HS-5 (cell line): ENCODE measurements at places on chromosomes 6 and 20.

DNA sequence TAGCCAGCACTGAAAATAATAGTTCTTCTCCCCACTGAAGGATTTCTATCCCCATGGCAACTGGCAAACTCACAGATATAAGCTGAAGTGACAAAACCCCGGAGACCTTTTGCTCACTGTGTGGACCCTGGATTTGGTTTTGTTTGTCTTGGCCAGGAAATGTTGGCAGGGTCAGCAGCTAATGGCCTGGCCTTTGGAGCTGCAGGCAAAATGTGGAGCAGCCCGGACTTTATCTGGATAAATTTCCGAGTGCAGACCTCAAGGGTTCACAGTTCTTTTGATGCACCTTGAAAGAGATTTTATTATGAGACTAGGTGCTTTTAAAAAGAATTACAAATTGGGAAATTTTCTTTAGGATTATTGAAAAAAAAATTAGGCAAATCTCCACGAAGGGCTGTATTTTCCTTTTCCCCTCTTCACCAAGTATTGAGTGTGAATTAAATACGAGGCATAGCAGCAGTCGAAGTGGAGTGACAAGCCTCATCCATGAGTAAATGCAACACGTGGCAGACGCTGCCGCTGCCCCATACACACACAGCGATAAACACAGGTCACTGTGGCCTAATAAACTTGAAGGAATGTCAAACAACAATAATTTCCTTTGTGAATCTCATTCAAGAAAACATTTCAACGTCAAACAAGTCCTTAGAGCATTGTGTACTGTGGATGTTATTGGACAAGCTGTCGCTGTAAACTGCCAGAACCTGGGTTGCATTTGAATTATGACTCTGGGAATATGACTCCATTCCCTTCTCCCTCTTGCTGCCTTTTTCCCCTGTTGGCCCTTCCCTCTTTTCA lies 35.1 kb upstream of the CCN6 start:
- no peak for DNase-seq

GRCh38 chr20:6651561-6651960 lies 115.9 kb upstream of the BMP2 start:
- DNase-seq, result no peak

DNA sequence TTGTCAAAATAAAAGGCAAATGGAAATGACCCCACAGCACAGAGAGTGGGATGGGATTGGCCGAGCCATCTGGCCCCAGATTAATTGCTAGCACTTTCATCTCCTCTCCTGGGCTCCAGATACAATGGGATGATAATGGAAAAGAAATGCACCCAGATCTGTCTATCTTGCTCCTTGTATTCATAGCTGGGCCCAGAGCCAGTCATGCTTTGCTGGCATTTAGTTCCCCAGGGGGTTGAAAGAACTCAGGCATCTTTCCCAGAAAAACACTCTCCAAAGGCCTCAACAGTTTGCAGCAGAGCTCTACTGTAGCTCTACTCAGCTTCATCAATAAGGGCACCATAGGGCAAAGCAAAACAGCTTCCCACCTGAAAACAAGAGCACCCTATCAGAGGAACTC lies 116.0 kb upstream of the FOXA2 start:
- DNase-seq, result no peak

DNA sequence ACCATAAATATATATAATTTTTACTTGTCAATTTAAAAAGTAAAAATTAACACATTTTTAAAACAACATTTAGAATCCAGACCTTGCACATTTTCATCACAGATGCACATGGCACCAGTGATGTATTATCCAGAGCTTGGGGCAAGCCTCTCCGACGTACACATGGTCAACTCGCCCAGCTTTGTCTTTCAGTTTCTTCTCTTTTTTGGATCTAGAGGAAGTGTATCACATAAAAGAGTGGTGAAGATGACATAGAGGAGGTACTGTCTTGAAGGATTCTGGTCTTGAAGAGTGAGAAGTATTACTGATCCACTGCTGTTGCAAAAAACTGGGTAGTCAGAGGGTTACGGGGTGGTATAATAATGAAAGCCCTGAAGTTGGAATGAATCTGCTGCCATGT lies 46.9 kb upstream of the TAB2 start:
- no peak for DNase-seq

- DNase-seq, result no peak
Measured at GRCh38 chr6:115241373-115241772, 819.3 kb downstream of the FRK start.

GRCh38 chr20:49503176-49503575 lies 20.7 kb upstream of the KCNB1 start:
- no peak for DNase-seq

- no peak for DNase-seq
Measured at GRCh38 chr20:9440892-9441291, 73.5 kb upstream of the LAMP5 start.

DNA sequence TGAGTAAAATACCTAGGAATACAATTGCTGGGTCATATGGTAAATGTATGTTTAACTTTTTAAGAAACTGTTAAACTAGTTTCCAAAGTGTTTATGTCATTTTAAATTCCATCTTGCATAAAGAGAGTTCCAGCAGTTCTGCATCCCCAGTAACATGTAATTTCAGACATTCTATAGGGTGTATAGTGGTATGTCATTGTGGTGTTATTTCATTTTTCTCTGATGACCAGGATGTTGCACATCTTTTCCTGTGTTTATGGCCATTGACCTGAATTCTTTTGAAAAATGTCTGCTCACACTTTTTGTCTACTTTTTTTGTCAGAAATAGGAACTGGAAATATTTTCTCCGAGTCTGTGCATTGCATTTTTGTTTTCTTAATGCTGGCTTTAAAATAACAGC lies 128.9 kb downstream of the TMEM200A start:
- DNase-seq, result peak; percentile 61

DNA sequence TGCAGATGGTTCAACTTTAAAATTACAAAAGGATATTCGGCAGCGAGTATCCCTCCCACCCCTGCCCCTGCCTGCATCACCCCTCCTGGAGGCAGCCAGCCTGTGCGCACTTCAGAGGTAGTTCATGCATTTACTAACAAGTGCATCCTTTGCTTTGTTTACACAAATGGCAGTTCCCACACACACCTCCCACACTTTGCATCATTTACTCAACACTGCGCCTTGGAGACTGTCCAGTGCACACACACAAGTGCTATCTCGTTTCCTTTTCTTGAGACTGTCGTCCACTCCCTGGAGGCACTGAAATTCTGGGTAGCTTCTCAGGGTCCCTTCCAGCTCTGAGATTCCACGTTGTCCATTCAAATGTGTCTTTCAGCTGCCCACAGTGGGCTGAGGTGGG lies 53.1 kb upstream of the VSX1 start:
- DNase-seq, result no peak

- no peak for DNase-seq
Measured at GRCh38 chr6:134984821-134985220, 34.9 kb upstream of the ALDH8A1 start.

DNA sequence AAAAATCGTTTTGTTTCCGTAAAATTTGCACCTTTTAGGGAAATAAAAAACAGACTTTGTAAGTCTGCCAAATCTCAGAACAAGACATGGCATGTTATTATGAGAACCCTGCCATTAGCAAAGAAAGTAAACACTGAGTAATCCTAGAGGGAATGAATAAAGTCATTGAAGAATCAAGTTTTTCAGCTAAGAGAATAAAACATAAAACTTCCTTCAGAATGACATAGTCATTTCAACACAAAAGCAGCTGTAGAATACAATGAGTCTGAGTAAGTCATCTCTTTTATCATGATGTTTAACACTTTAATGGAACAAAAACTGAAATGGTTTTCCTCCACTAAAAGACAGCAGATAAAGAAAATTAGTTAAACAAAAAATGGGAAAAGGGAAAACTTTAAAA lies 10.3 kb upstream of the DST start:
- peak; percentile 39 for DNase-seq

DNA sequence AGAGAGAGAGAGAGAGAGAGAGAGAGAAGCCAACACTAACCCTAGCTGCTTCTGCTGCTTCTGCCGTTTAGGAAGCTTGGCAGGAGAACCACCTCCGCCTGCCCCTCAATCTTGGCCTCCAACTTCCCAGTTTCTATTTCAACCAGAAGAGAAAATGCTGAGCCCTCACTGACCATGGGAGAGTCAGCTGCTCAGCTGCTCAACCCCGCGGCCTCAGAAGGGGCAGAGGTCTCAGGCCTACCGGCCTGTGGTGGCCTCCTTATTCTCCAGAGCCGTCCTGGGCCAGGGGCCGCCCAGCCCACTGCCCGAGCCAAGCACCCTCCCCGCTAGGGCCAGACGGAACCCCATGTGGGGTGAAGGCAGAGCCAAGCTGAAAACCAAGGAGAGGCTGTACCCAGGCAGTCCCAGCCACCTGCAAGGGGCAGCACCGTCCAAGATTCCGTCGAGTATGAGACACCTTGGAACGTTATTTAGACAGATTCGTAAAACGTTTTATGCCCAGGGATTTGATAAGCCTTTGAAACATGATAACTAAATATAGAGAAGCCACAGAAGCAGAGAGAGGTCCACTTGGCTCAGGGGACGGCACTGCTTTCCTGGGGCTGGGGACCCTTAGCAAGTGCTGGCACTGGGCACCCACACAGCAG lies 116.6 kb downstream of the DLL1 start:
- DNase-seq, result no peak

DNA sequence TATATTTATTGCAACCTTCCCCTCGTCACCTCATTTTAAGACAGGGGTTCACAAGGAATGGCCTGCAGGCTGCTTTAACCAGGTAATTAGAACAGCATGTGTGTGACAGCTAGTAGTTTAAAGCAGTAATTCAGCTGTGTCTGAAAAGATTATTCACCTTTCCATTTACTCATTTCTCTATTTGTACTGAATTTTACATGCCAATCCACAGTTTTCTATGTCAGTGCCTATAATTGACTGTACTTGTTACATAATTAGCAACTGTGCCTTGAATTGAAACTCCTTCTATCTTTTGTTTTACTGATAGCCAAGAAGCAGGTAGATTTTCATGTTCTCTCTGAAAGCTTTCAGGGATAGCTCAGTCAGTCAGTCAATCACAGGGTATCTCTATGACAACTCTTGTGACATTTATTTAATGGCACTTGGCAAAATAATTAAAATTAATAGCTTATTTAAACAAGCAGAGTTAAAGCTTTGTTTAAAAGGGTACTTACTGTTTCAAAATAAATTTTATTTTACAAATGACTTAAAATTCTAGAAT lies 214.0 kb downstream of the ZFAND3 start:
- no peak for DNase-seq

DNA sequence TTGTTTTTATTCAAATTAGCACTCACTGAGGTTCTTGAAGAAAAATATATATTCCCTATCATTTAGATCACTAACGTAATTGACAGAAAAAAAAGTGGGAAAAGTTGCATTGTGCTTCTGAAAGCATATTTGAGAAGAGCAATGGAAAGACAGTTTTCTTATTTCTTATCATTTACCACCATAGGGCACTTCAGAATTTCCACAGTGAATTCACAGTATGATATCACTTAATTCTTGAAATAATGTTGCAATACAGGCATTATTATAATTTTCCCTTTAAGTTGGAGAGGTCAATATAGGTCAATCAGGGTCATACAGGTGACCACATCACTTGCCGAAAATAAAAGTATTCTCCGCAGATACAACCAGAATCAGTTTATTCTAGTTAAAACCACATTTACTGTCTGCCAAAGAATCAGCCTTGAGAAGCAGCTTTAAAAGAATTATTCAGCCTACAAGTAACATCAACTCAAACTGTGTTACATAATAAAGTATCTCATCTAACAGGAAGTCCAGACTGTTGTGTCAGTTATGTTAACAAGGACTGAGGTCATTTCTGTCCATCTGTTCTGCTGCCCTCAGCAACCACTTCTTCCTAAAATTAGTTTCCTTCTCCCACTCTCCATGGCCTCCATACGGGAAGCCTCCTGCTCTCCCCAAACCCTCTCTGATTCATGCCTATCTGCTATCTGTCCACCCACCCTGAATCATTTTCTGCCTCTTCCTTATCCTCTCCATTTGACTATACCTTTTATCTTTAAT lies 121.2 kb downstream of the SIM1 start:
- DNase-seq, result no peak

- no peak for DNase-seq
Measured at GRCh38 chr20:64247307-64247618, 8.3 kb upstream of the PCMTD2 start.

GRCh38 chr6:154202958-154203357 lies 153.6 kb downstream of the IPCEF1 start:
- no peak for DNase-seq

- DNase-seq, result no peak
Measured at GRCh38 chr6:19454001-19454720, 383.0 kb upstream of the ID4 start.

GRCh38 chr6:111301946-111302345 lies 181.1 kb downstream of the REV3L start:
- DNase-seq, result no peak
